ENCODE measurements at places on chromosomes 2 and 18. TPM values are rescaled to one million over a fixed set of nuclear protein-coding genes. Genes with fewer than 3 reads are reported as not detected.

Gene GALNT3
- total RNA-seq = 18.4 TPM

DNA sequence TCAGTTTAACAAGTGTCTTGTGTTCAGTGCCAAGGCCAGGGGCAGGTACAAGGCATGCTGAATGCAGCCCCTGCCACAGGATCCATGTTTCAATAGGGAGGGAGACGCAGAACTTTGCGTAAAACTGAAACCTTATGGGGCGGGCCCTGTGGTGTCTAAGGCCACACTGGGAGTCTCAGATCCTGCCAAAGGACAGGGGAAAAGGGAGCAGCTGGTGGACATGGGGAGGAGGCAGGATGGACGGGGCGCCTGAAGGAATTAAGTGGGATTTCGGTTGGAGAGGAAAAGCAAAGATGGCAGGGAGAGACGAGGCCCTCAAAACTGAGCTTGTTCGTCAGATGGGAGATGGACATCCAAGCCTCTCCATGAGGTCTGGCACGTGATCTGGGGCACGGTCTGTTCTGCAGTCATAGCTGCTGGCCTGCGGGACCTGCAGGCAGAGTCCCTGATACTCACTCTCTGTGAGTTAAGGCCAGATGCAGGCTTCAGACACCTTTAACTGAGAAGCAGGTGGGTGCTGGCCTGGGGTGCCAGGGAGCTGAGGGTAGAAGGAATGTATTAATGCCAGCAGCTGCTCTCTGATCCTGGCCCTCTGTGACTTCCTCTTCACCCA is 48.8 kb downstream of the TCF7L1 start:
- H3K27me3 ChIP-seq = no peaks in the 10 kb centered on the region
- H3K4me3 ChIP-seq = no peak overlapping the region
- H3K36me3 ChIP-seq = peaks cover 7% of the 10 kb centered on the region

- H3K4me1 ChIP-seq = no peaks in the 10 kb centered on the region
- no peaks in the 10 kb centered on the region for H3K27me3 ChIP-seq
- H3K36me3 ChIP-seq = peaks cover 4% of the 10 kb centered on the region
Measured at GRCh38 chr2:223918671-223919134, 26.4 kb downstream of the WDFY1 start.

Gene MAB21L4
- total RNA-seq = 12.5 TPM

Gene MROH2A
- total RNA-seq = not detected

GRCh38 chr2:151638191-151638933 is 95.9 kb downstream of the NEB start:
- H3K36me3 ChIP-seq = no peaks in the 10 kb centered on the region
- H3K4me1 ChIP-seq = peaks cover 15% of the 10 kb centered on the region
- H3K4me3 ChIP-seq = no peak overlapping the region
- no peak for DNase-seq

DNA sequence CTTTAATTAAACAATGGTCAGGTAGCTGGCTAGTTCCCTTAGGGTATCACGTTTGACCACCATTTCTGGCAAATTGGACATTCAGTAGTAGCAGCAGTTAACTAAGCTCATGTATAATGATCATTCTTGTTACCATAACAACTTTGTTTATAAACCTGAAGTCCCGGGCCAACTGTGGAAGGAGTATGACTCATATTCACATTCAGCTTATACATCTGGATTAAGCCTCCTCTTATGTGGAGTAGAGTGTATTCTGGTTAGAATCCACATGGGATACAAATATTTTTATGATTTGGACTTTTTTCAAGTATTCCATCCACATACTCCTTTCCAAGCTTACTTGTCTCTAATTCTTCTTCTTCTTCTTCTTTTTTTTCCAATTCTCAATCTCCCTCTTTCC is 70.3 kb upstream of the ZSWIM2 start:
- H3K36me3 ChIP-seq = no peaks in the 10 kb centered on the region
- DNase-seq = no peak
- H3K27ac ChIP-seq = no peak overlapping the region
- H3K27me3 ChIP-seq = no peaks in the 10 kb centered on the region

- DNase-seq = no peak
- no peak overlapping the region for H3K27ac ChIP-seq
- H3K4me3 ChIP-seq = no peak overlapping the region
- H3K27me3 ChIP-seq = no peaks in the 10 kb centered on the region
Measured at GRCh38 chr2:48734576-48735303, 20.8 kb downstream of the LHCGR start.

Gene DPYSL5
- 70.3 TPM for total RNA-seq

GRCh38 chr2:239443666-239444567 is 43.1 kb upstream of the HDAC4 start:
- no peak overlapping the region for H3K4me3 ChIP-seq
- peaks cover 36% of the 10 kb centered on the region for H3K27me3 ChIP-seq
- no peak overlapping the region for H3K27ac ChIP-seq
- no peak for DNase-seq

DNA sequence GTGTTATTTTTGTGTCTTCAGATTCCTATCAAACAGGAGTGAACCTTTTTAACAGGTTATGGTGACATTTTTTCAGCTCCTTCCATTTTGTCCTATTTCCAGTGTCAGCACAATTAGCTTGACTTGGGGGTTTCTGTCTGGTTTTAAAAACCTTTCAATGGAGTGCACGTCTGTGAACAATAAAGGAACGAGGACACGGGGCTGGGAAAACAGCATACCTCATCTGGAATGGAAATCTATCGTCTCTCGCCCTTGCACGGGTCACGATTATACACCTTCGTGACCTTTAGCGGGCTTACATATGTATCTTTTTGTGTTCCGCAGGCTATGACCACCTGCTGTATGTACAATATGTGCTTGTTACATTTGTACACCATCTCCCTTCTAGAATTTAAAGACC is 2.3 kb upstream of the ZNF532 start:
- peaks cover 7% of the 10 kb centered on the region for H3K36me3 ChIP-seq
- peak overlapping the region; percentile 85 for H3K4me3 ChIP-seq
- no peak for DNase-seq

DNA sequence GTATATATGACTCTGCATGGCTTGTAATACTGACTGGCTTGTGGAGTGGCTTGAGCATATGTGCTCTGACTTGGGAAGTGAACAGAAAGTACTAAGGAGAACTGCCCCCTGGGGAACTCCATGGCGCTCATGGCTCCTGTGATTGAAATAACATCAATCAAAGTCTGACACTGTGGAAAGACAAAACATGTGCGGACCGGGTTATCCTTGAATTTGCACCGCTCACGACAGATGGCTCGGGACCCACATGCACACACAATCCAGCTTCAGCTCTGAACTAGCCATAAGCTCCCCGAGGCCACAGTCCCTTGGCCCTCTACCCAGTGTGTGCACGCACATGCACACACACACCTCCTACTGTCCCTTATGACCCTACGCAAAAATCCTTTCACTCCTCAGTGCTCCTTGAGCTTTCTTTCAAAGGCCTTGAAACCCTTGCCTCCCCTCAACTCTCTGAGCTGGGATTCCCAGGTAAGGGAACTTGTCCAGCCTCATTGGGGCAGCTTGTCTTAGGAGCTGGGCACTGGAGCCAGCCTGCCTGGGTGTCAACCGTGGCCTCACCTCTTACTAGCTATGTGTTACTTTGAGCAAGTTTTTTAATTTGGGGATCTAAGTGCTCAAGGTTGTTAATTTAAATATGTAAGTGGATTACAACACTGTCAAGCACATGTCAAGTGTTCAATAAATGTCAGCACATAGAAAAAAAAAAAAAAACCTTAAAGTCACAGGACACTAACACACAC is 43.6 kb downstream of the MRPS5 start:
- H3K27me3 ChIP-seq = peaks cover 18% of the 10 kb centered on the region
- peak overlapping the region; percentile 8 for H3K27ac ChIP-seq
- no peak for DNase-seq
- no peaks in the 10 kb centered on the region for H3K36me3 ChIP-seq

- H3K36me3 ChIP-seq = peaks cover 1% of the 10 kb centered on the region
- H3K27ac ChIP-seq = peak within 1 kb of the TSS; percentile 91
- peak within 1 kb of the TSS; percentile 88 for H3K4me3 ChIP-seq
- no peaks in the 10 kb centered on the region for H3K27me3 ChIP-seq
Measured at GRCh38 chr18:55588111-55588869, at the start of gene TCF4. Gene TCF4 (minus strand): TSS chr18:55588192. CDS start chr18:55587116, 1,076 bp downstream.

Gene KCNG2
- total RNA-seq = not detected

Gene SOCS6
- total RNA-seq = 36.3 TPM

- H3K36me3 ChIP-seq = no peaks in the 10 kb centered on the region
- H3K27me3 ChIP-seq = peaks cover 87% of the 10 kb centered on the region
- no peak overlapping the region for H3K4me3 ChIP-seq
- DNase-seq = no peak
- no peak overlapping the region for H3K27ac ChIP-seq
- H3K4me1 ChIP-seq = no peaks in the 10 kb centered on the region
Measured at GRCh38 chr2:121051311-121051710, 233.7 kb downstream of the TFCP2L1 start.

DNA sequence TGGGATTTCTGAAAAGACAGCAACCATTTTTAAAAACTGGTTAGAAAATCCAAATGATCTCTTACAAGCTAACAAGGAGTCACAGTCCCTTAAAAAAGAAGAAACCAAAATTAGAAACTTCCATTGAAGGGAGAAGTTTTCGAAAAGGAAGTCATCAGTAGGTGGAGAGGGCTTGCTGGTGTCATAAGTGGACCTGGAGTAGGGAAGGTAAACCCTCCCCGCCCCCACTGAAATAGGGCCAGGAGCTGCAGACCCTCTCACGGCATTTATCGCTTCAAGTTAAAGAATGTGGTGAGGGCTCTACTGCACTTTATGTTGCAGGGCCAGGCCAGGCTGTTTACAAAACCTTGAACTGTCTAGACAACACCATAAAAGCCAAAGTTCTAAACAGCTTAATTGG is 2.9 kb downstream of the HOXD11 start:
- peaks cover 90% of the 10 kb centered on the region for H3K27me3 ChIP-seq
- H3K36me3 ChIP-seq = no peaks in the 10 kb centered on the region
- peaks cover 3% of the 10 kb centered on the region for H3K4me1 ChIP-seq
- no peak for DNase-seq
- no peak overlapping the region for H3K4me3 ChIP-seq

DNA sequence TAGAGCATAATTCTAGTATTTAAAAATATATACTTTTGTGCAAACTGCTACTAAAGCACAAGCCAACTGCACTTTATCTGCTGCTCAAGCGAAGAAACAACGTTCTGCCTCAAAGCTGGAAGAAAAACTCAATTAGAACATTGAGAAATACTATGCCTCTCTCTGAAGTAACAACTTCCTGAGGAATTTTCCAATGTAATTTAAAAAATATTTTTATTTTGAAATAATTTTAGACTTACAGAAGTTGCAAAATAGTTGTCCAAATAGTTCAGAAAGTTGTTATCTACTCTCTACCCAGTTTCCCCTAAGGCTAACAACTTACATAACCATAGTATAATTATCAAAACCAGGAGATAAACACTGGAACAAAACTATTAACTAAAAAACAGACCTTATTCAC is 12.3 kb upstream of the POLI start:
- no peak for DNase-seq
- no peaks in the 10 kb centered on the region for H3K27me3 ChIP-seq
- no peak overlapping the region for H3K4me3 ChIP-seq
- H3K4me1 ChIP-seq = peaks cover 21% of the 10 kb centered on the region

- H3K4me1 ChIP-seq = peaks cover 5% of the 10 kb centered on the region
- no peak for DNase-seq
- H3K27me3 ChIP-seq = no peaks in the 10 kb centered on the region
- peaks cover 12% of the 10 kb centered on the region for H3K36me3 ChIP-seq
Measured at GRCh38 chr18:76977108-76977621, 154.8 kb downstream of the ZNF236 start.

DNA sequence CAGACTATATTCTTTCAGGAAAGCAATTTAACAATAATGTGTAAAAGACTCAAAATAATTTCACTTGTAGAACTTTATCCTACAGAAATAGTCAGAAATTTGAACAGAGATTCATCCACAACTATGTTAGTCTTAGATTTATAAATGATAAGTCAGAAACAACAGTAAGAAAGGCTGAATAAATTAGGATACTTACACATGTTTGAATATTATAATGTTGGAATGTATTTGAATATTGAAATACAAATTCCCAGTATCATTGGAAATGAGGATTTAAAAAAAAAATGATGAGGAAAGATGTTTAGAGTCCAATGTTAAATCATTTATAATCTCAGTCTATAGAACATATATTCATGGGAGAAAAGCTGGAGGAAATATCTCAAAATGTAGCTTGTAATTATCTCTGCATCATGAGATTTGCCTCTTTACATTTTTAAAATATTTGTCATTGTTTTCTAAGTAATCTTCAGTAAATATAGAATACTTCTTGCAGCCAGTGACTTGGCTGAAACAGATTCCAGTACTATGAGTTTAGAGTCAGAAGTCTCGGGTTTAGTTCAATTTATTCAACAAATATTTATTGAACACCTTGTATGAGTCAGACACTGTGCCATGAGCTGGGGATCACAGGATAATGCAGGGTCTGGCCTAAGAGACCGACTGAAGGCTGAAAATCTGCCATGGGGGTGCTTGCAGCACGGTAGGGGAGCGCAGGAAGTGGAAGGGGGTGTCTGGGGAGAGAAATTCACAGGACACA is 32.3 kb downstream of the CXCR4 start:
- no peaks in the 10 kb centered on the region for H3K36me3 ChIP-seq
- no peak overlapping the region for H3K4me3 ChIP-seq
- no peak for DNase-seq
- no peaks in the 10 kb centered on the region for H3K27me3 ChIP-seq
- H3K27ac ChIP-seq = no peak overlapping the region

DNA sequence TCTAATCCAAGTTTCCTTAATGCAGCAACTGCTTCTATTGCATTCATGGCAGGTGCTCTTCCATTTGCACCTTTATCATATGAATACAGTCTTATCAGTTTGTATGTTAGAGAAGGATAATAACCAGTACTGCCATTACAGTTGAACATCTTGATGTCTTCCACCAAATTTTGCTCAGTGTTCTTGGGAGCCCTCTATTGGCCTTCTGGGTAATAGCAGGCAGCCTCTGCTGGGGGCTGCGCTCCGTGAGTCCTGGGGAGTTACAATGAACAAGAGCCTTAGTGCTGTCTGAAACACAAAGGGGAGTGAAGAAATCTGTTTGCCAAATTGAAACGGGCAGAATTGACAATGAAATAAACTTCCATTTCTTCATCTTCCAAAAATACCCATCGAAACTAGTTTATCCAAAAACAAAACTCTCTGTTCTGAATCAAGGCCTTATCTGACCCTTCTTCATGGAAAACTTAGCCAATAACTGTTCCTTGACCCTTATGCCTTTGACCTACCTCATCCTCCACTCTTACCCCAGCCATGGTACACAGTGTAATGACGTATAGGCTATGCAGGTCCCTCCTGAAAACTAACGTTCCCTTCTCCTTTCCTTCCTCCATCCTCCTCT is 79.9 kb downstream of the ALK start:
- H3K27me3 ChIP-seq = peaks cover 23% of the 10 kb centered on the region
- H3K4me3 ChIP-seq = no peak overlapping the region
- no peaks in the 10 kb centered on the region for H3K36me3 ChIP-seq
- no peak for DNase-seq
- H3K4me1 ChIP-seq = no peaks in the 10 kb centered on the region

GRCh38 chr2:96374211-96374951 is 38.8 kb downstream of the NCAPH start:
- no peak overlapping the region for H3K27ac ChIP-seq
- DNase-seq = no peak
- peaks cover 13% of the 10 kb centered on the region for H3K36me3 ChIP-seq

Gene MAP4K3
- total RNA-seq = 63.6 TPM

Gene CASP10
- total RNA-seq = 9.0 TPM

- H3K27ac ChIP-seq = no peak overlapping the region
- H3K27me3 ChIP-seq = peaks cover 37% of the 10 kb centered on the region
- H3K4me1 ChIP-seq = peaks cover 2% of the 10 kb centered on the region
- DNase-seq = no peak
- H3K4me3 ChIP-seq = no peak overlapping the region
- no peaks in the 10 kb centered on the region for H3K36me3 ChIP-seq
Measured at GRCh38 chr2:147663153-147663961, 181.5 kb upstream of the ACVR2A start.

Gene TNS1
- total RNA-seq = 7.7 TPM

Gene COL5A2
- 4.5 TPM for total RNA-seq

- H3K27ac ChIP-seq = no peak overlapping the region
- no peaks in the 10 kb centered on the region for H3K27me3 ChIP-seq
- no peak overlapping the region for H3K4me3 ChIP-seq
- no peak for DNase-seq
- no peaks in the 10 kb centered on the region for H3K36me3 ChIP-seq
Measured at GRCh38 chr18:54100466-54100865, 124.0 kb downstream of the MBD2 start.

Data from progenitor cell of endocrine pancreas (in vitro differentiated cells).